ENCODE measurements at places on chromosomes 11 and 22. TPM values are rescaled to one million over a fixed set of nuclear protein-coding genes. Genes with fewer than 3 reads are reported as not detected.

The ST14 gene
- total RNA-seq = 8.7 TPM

The TSKU gene
- 29.9 TPM for total RNA-seq

The TSGA10IP gene
- total RNA-seq = not detected

The SCGB1D1 gene
- not detected for total RNA-seq

The PAK1 gene
- total RNA-seq = 58.3 TPM

The ROBO3 gene
- 40.0 TPM for total RNA-seq

The OR51I1 gene
- 1.2 TPM for total RNA-seq

The TRPM5 gene
- 0.38 TPM for total RNA-seq

DNA sequence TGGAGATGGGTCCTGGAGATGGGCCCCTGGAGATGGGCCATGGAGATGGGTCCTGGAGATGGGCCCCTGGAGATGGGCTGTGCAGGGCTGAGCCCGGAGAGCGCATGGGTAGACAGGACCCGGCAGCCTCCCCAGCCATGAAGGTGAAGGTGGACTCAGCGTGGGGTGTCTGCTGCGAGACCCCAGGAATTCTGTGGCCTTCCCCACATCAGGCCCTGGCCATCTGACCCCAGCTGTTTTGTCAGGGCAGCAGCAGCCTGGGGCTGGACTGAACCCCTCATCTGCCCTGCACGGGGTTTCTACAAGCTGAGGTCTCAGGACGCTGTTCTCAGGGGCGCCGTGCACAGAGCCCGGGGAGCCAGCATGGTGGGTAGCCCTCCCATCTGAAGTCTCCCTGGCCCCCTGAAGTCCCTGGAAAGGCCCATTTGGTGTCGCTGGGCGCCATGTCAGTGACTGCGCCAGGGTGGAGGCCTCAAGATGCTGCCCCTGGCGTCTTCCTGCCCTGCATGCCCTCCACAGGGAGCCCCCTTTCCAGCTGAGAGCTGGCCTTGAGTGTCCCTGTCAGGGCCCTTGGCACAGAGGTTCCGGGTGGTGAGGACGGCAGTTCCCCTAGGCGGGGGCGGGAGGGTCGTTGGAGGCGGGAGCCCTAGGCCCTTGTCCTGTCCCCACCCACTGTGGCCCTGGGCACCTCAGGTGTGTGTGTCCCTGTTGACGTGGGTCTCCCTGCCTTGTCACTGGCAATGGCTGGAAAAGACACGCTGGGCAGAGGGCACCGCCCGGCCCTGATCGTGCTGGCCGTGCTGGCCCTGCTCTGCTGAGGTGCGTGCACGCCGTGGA, 5.4 kb downstream of the BRSK2 start:
- no peak for DNase-seq
- peaks cover 4% of the 10 kb centered on the region for H3K36me3 ChIP-seq

DNA sequence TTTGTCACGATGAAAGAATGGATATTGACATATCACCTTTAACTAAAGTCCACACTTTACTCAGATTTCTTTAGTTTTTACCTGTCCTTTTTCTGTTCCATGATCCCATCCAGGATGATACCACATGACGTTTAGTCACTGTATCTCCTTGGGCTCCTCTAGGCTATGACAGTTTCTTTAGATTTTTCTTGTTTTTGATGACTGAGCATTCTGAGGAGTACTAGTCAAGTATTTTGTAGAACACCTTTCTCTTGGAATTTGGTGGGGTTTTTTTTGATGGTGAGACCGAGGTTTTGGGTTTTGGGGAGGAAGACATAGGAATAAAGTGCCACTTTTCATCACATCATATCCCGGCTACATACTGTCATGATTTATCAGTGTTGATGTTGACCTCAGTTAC, 4.0 kb downstream of the LDHAL6A start:
- no peak for DNase-seq
- no peaks in the 10 kb centered on the region for H3K4me1 ChIP-seq
- H3K27me3 ChIP-seq = no peaks in the 10 kb centered on the region

DNA sequence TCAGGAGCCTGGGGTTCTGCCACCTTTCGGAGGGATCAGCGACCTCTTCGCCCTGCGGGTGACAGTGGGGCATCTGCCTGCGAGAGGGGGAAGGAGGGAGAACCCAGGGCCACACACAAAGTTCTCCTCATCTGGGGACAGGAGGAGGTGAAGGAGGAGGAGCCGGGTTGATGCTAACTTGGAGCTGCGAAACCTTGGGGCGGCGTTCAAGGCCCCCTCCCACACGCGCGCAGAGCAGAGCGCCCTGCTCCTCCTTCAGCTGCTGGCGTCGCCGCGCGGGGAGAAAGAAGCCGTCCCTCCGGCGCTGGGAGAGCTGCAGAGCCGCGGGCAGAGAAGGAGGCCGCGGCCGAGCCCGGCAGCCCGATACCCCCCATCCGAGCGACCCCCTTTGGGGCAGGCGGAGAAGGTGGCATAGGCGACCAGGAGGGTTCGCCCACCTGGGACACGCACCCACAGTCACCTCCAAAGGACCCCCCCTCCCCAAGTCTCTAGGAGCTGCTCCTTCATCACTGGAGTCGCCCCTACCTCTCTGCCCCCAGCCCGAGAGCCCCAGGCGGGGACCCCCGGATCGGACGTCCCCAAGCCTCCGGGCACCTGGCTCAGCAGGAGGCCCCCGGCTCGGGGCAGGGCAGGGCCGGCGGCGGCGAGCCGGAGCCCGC, at the start of gene RASD2:
Gene RASD2, plus strand, starts transcription at position 237 of the 659 bp plus-strand sequence. CDS start 5,979 bp downstream, outside the sequence.
- no peaks in the 10 kb centered on the region for H3K36me3 ChIP-seq
- H3K4me3 ChIP-seq = peak within 1 kb of the TSS; percentile 79
- peaks cover 7% of the 10 kb centered on the region for H3K27me3 ChIP-seq
- peak within 1 kb of the TSS; percentile 9 for H3K27ac ChIP-seq
- H3K4me1 ChIP-seq = peaks cover 4% of the 10 kb centered on the region

GRCh38 chr22:32378707-32379272, 21.1 kb downstream of the RFPL3 start:
- peaks cover 5% of the 10 kb centered on the region for H3K27me3 ChIP-seq
- H3K4me1 ChIP-seq = no peaks in the 10 kb centered on the region
- DNase-seq = peak; percentile 80
- no peak overlapping the region for H3K4me3 ChIP-seq
- no peak overlapping the region for H3K27ac ChIP-seq

GRCh38 chr22:38706901-38707195, 1.1 kb downstream of the GTPBP1 start:
- peaks cover 7% of the 10 kb centered on the region for H3K27me3 ChIP-seq
- H3K4me3 ChIP-seq = peak overlapping the region; percentile 94
- H3K4me1 ChIP-seq = peaks cover 46% of the 10 kb centered on the region
- H3K27ac ChIP-seq = peak overlapping the region; percentile 78
- no peak for DNase-seq

DNA sequence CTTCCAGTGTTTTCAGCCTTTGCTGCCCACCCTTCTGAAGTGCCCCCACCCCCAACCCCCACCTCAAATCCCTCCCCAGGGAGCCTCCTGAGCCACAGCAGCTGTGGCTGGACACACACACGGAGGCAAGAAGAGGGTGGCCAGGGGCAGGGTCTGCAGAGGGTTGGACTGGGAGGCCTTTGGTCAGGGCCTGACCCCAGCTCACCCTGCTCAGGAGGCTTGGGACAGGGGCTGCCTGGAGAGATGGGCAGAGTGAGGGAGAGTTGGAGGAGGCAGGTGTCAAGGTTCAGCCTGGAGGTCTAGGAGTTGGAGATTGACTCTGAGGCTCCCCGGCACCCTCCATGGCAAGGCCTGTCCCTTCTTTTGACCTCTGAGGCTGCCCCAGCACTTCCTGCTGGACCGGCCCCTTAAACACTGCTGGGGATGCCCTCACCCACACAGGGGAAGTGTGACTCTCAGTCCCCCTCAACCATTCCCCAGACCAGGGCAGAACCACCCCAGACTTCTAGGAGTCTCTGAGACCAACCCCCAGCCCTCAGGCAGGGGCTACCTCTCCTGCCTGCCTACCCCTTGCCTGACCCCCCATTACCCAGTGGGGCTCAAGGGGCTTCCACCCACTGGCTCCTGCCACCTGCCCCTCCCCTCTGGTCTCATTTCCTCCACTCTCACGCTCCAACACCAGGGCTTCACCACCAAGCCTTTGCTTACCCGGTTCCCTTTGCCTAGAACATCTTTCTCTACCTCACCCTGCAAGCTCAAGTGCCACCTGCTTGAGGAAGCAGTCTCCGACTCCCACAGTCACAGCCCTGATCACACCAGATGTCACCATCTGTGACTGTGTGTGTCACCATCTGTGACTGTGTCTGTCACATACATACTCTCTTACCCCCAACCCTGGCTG, 8.6 kb downstream of the ARAP1 start:
- no peak overlapping the region for H3K4me3 ChIP-seq
- DNase-seq = no peak
- no peak overlapping the region for H3K27ac ChIP-seq
- H3K4me1 ChIP-seq = peaks cover 30% of the 10 kb centered on the region
- H3K27me3 ChIP-seq = peaks cover 8% of the 10 kb centered on the region
- H3K36me3 ChIP-seq = peaks cover 5% of the 10 kb centered on the region

DNA sequence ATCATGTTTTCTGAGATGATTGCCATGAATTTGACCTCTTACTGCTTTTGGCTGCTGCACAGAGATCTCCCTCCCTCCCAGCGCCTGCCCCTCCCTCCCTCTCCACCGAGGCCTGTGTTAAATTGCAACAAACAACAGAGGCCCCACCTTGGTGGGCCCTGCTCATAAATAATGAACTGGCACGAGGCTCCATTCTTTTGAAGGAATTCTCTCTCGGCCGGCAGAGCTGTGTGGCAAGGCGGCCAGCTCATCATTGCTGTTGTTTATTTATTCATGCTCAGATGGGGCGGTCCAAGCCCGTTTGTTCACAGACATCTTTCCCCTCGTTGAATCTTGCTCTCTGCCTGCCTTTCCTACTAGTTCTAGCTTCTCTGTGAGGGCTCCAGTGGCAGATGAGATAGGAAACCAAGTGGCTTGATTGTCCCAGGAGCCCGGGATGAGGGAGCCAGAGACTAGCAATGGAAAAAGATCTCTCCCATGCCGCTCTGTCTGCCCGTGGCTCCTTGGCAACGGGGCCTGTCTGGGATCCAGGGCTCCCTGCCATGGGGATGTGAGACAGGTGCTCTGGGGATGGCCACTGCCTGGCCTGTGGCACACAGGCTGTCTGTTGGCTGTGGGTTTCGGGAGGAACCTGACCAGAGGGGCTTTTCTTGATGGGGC, 192.6 kb downstream of the DSCAML1 start:
- peaks cover 6% of the 10 kb centered on the region for H3K27me3 ChIP-seq
- no peaks in the 10 kb centered on the region for H3K4me1 ChIP-seq
- no peak overlapping the region for H3K27ac ChIP-seq
- DNase-seq = no peak
- no peak overlapping the region for H3K4me3 ChIP-seq

DNA sequence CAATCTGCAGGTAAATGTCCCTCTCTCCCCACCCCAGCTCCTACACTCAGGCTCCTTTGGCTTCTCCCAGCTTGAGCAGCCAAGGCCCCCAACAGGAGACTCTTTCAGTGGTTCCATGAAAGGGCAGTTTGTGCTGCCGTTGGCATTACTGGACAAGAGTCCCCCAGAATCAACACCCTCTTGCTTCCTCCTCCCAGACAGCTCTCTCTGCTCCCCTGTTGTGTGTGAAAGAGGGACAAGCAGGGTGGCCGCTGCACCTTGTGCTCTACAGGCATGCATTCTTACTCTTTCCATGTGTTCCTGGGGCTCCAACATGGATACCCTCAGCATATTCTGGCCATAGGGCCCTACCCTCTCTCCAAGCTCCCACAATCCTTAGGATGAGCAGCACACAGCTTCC, 48.7 kb downstream of the P4HA3 start:
- no peaks in the 10 kb centered on the region for H3K4me1 ChIP-seq
- no peaks in the 10 kb centered on the region for H3K36me3 ChIP-seq
- no peak for DNase-seq
- no peak overlapping the region for H3K4me3 ChIP-seq

- H3K4me3 ChIP-seq = no peak overlapping the region
- no peak for DNase-seq
- H3K27me3 ChIP-seq = peaks cover 1% of the 10 kb centered on the region
- no peaks in the 10 kb centered on the region for H3K4me1 ChIP-seq
- no peak overlapping the region for H3K27ac ChIP-seq
These were observed 16.6 kb upstream of the ARHGAP20 start for GRCh38 chr11:110728883-110729282.

DNA sequence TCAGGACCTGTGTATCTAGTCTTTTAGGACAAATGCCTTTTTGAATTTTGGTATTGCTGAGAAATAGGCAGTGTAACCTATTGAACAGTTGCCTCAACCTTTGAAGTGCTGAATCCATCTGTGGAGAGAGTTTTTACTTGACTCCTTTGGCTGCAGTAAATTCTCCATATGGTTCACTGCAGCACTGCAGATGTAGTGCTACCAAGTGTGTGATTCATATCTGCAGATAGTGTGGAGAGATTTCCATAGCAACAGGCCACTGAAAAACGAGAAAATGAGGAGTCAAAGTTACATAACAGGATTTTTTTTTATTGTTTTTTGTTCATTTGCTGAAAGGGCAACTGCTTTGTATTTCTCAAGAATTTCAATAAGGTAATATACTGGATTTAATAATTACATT, 356.1 kb downstream of the RAB38 start:
- H3K36me3 ChIP-seq = no peaks in the 10 kb centered on the region
- no peak overlapping the region for H3K4me3 ChIP-seq
- H3K27ac ChIP-seq = no peak overlapping the region

Measured in endothelial cell (in vitro differentiated cells).